ENCODE measurements at places on chromosomes 5 and 9.
A peak's percentile ranks its signal among the peaks of the same experiment; 100 is the strongest.

- DNase-seq, result peak; percentile 97
Observed at GRCh38 chr9:3330792-3331420, 194.9 kb downstream of the RFX3 start.

DNA sequence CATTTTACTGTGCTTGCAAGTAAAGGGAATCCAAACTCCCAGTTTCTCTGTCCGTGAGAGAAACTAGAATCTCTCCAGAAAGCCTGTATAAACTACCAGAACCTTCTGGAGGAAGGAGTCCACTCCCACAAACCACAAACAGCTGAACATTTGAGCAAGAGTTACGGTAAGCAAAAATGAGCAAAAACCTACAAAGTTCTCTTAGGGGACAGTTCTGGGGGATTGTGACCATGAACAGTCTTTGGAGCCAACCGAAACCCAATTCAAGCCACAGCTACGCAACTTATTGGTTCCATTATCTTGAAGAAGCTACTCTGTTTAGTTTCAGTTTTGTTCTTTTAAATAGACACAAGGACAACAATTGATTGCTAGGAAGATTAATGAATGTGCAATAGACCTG is 330.6 kb downstream of the ASTN2 start:
- no peak for DNase-seq

- DNase-seq, result no peak
Observed at GRCh38 chr9:96413302-96414221, 4.6 kb downstream of the ZNF367 start.

GRCh38 chr9:113416149-113416721 is 5.7 kb downstream of the C9orf43 start:
- DNase-seq, result no peak

GRCh38 chr9:128298535-128299482 is 22.7 kb downstream of the SWI5 start:
- DNase-seq, result peak; percentile 35

All from bronchial epithelial cell (primary cell).